Heart right ventricle (tissue), 16 donors: ENCODE measurements at places on chromosomes 6 and 20.

GRCh38 chr20:33000802-33001466 is 3.3 kb downstream of the SUN5 start:
- no peak for DNase-seq

DNA sequence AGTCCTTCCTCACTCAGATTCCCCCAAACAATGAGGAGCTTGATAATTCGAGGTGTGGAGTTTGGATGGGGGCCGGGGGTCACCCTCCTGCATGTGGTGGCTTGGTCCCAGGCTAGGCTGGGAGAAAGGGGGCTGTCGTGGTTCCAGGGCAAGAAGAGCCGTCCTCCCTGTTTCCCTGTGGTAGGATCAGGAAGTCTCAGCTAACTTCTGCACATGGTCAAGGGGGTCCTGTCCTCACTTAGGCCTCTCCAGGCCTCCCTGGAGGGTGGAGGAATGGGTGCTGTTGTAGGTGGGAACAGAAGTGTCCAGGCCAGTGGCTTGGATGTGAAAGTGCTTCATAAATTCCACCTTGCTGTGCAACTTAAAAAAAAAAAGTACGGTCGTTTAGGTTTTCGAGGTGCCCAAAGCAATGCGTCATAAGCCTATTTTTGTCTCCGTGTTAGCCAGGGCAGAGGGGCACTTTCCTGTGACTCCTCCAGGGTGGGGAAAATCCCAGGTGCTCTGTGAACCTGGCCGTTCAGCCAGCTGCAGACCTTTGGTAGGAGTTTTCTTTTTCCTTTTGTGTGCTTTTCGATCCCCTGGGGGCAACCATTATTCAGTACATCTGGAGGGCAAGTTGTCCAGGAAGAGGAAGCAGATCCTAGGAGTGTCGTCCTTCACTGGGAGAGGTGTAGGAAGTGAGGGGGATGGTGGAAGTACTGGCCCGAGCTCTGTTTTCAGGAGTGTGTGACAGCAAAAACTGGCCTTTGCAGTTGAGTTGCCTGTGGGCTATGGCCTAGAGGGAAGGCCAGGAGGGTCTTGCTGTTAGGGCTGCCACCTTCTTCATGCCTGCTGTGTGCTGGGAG is 9.6 kb downstream of the IGF2R start:
- DNase-seq: no peak

GRCh38 chr6:34459899-34460593 is 5.8 kb upstream of the PACSIN1 start:
- DNase-seq: no peak

- no peak for DNase-seq
Measured at GRCh38 chr20:40361916-40362315, 327.1 kb downstream of the MAFB start.

GRCh38 chr6:150514806-150515380 is 84.8 kb upstream of the PLEKHG1 start:
- DNase-seq: no peak

DNA sequence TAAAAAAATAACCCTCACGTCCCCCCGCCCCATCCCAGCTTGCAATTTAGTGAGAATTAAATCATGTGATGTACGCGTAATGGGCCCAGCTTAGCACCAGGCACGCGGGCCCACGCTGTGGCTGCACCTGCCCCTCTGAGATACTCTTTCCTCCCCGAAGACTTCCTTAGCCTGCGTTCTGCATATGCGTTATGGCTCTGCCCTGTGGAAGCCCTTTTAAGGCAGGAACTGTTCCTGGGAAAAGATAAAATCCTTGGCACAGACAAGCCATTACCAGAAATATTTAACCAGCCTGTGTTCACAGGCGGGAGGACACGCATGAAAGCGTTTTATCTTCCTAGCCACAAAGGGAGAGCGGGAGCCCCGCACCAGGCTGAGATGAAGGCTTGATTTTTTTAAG is 311.0 kb downstream of the LRFN2 start:
- no peak for DNase-seq
